ENCODE measurements at places on chromosomes 1 and 21.

- no peak for DNase-seq
These were observed 364.8 kb upstream of the ESRRG start for GRCh38 chr1:217088011-217088410.

DNA sequence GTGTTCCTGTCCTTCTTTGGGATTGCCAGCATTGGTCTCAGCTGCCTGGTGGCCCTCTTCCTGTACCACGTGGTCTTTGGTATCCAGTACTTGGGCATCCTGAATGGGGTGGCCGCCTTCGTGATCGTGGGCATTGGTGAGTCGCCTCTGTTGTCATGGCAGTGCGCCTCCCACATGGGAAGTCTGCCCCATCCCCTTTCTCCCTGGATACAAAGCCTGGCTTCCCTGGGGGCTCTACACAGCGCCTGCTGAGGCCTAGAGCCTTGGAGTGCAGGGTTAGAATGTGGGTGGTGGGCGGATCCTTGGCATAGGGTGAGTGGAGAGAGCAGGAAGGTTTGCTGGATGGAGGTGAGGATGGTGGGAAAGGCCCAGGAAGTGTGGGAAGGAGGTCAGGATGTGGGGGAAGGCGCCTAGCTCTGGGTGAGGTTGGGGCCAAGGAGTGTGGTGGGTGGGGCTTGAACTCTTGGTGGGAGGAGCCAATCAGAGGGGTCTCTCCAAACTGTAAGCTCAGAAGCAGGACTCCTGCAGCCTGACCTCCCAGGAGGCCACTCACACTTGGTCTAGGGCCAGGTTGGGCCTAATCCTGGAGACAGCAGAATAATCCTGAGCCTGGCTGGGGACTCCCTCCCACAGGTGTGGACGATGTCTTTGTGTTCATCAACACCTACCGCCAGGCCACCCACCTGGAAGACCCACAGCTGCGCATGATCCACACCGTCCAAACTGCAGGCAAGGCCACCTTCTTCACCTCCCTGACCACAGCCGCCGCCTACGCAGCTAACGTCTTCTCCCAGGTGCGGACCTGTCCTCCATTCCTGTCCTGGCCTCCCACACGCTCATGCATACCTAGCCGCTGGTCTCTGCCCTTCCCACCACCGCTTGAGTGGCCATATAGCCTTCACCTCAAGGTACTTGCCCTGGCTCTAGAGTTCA, 36.7 kb downstream of the DISP3 start:
- DNase-seq = no peak

GRCh38 chr1:232657426-232658005, 27.6 kb upstream of the SIPA1L2 start:
- no peak for DNase-seq

DNA sequence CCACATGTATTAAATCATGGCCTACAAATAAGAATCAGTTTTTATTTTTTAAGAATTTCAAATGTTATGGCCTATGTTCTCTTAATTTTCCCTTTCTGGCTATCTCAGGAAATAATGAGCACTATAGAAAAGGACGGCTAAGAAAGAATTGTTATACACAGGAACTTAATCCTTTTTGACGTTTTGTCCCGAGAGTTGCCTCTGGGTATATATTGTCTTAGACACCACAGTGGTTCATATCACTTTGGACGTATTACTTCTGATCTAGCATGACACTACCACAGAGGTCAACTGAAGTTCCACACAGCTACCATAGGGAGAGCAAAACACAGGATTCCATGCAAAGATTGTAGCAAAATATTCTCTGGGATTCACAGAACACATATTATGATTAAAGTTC, 307.6 kb downstream of the VAV3 start:
- DNase-seq = no peak

DNA sequence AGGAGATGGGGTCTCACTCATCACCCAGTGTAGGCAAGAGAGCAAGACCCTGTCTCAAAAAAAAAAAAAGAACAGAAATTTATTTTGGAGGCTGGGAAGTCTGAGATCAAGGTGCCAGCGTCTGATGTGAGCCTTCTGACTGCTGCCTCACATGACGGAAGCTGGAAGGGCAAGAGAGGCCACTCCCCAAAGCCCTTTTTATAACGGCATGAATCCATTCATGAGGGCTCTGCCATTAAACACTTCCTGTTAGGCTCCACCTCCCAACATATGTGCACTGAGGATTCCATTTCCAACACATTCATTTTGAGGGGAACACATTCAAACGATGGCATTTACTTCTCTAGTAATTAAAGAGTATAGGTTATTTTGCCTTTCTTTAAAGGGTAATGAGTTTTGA, 50.9 kb upstream of the C1orf198 start:
- no peak for DNase-seq

DNA sequence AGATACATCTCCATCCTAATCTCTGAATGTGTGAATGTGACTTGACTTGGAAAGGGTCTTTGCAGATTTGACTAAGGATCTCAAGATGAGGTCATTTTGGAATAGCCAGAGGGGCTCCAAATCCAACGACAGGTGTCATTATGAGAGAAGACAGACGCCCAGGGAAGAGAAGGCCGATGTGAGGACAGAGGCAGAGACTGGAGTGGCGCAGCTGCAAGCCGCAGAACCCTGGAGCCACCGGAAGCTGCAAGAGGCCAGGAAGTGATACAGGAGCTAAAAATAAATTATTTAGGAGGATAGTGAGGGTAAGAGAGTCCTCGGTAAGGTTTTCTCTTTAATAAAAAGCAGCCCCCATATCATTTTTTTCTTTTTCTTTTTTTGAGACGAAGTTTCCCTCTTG, 9.7 kb upstream of the AADACL4 start:
- DNase-seq = no peak

GRCh38 chr1:243261390-243261789, 5.5 kb downstream of the SDCCAG8 start:
- no peak for DNase-seq

DNA sequence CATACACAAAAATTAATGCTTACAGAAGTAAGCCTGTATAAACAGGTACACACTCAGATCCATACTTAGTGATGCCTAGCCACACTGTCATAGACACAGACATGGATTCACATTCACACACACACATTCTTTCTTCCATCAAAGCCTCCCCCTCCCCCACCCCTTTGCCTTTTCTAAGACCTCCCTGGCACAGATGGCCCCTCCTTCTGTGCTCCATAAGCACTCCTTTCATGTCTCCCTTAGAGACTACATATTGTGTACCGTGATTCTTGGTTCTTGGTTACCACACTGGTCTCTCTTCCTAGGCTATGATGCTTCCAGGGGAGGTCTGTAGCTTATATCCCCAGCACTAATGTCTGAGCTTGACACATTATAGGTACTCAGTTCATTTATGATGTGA, 2.0 kb upstream of the NHLH2 start:
- no peak for DNase-seq

GRCh38 chr1:18635891-18636595, 5.4 kb downstream of the PAX7 start:
- no peak for DNase-seq

DNA sequence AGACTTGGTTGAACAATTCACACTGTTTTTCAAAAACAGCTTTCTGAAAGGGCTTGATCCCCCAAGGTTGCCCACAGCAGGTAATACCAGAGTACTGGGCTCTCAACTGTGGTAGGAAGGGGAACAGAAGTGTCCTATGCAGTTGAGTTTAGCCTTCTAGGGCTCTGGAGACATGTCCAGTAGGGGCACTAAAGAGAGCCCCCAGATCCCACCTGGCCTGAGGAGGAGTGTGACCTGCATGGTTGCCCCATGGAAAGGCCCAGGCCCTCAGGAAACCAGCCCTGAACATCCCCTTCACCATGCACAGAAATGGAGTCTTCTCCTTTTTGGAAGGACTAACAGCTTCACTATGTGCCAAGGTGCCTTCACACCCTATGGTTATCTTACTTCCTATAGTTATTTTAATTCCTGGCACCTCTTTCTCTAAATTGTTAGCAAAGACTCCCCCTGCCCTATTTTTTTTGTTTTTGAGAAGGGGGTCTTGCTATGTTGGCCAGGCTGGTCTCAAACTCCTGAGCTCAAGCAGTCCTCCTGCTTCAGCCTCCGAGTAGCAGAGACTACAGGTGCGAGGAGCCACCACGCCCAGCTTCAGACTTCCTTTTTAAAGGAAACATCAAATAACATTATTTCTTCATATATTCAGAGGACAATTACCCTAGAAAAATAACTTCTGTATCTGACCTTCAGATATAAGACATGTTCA, 16.8 kb upstream of the LSS start:
- DNase-seq = no peak

GRCh38 chr1:45205910-45206721, at the start of gene ZSWIM5:
Gene ZSWIM5 (minus strand): TSS chr1:45206605. CDS start chr1:45206350, 255 bp downstream.
- peak; percentile 77 for DNase-seq

- DNase-seq = no peak
These were observed 46.9 kb downstream of the IL23R start for GRCh38 chr1:67213164-67213563.

DNA sequence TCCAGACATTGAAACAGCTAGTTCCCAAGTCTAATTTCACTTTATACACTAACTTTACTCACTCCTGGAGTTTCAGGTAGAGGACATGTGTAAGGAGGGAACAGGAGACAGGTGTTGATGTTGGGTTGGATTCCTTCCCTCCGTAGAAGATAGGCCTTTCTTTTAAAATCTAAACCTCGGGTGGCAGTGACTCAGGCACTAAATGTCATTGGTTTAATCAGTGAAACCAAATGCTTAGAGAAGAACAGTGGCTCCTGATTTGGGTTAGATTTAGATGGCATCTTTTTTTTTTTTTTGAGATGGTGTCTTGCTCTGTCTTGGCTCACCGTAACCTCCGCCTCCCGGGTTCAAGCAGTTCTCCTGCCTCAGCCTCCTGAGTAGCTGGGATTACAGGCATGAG, 7.2 kb downstream of the CAP1 start:
- DNase-seq = no peak

DNA sequence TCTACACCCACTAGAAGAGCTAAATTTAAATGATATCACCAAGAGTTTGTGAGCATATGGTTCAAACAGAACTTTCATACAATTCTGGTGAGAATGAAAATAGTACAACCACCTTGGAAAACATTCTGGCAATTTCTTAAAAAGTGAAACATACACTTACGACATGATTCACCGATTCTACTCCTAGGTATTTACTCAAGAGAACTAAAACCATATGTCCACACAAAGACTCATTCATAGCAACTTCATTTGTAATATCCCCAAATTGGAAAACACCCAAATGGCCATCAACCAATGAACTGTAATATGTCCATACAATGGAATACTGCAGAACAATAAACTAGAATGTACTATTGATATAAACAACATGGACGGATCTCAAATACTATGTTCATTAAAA, 51.2 kb upstream of the ADAM30 start:
- DNase-seq = no peak

GRCh38 chr1:62237361-62237760, 42.7 kb downstream of the L1TD1 start:
- DNase-seq = no peak

- DNase-seq = no peak
These were observed 2.2 kb downstream of the KISS1 start for GRCh38 chr1:204194080-204194479.

DNA sequence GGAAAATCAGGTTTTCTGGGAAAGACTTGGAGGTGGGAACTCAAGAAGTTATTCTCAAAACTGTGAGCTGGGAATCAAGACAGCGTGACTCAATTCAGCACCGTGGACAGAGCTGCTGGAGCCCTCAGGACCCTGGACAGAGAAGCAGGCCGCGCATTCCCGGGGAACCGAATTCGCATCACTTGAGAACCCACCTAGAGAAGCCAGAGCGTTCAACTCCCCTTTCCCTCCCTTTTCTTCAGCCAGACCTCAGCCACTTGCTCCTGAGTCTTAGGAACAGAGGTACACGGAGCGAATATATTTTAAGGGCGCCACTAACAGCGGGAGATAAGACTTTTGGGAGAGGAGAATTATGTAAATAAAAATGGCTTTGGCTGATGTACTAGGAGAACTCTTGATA, 2.0 kb upstream of the LIN28A start:
- peak; percentile 5 for DNase-seq

- DNase-seq = no peak
These were observed 72.0 kb downstream of the MAN1C1 start for GRCh38 chr1:25688390-25689119.

GRCh38 chr1:242002072-242002471, 3.2 kb upstream of the MAP1LC3C start:
- no peak for DNase-seq

- DNase-seq = no peak
These were observed 2.3 kb upstream of the GADD45A start for GRCh38 chr1:67682659-67683197.

DNA sequence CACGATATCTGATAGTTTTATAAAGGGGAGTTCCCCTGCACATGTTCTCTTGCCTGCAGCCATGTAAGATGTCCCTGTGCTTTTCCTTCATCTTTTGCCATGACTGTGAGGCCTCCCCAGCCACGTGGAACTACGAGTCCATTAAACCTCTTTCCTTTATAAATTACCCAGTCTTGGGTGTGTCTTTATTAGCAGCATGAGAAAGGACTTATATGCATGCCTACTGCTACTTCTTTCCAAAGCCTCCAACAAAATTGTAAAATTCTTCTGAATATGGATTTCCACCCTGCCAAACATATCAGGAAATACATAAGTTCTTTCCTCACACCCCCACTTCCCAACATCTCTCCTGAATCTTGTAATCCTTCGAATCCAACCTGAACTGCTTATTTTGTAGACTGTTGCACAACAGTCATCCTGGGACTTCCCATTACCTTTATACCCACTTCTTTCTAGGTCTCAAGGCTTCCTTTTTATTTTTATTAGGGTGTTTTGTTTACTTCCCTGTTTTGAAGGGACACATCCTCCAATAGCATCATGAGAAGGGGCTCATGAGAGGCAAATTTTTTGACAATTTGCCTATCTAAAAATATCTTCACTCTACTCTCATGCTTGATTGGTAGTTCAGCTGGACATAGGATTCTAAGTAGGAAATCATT, 67.5 kb upstream of the MUTYH start:
- no peak for DNase-seq

GRCh38 chr1:96370757-96371156, 350.8 kb upstream of the PTBP2 start:
- no peak for DNase-seq

DNA sequence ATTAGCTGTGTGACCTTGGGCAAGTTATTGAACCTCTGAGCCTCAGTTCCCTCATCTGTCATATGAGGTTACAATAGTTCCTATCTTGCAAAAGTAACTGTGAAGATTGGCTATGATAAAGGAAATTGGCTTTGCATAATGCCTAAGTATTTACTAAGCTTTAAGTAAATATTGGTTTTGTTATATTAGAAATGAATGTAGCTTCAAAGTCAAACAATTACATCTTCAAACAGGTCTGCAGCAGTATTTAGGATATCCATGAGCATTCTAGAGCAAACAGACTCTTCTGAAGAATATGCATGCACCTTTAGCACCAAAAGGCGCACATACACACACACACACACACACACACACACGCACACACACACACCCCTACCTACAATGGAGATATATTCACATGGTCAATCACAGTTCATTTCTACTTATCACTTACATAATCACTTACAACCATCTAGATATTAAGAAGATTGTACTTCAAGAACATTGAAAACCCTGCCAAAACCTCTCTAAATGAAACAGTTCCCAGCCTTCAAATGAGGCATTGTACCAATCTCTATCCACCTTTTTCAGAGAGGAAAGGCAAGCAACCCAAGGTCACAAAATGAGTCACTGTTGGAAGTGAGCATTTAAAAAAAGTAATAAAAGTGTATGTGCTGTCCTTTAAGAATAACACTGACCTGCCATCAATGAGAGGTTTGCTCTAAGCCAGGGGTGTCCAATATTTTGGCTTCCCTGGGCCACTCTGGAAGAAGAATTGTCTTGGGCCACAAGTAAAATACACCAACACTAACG, 13.4 kb upstream of the FAM43B start:
- DNase-seq = no peak

GRCh38 chr1:228794810-228795209, 59.5 kb downstream of the RHOU start:
- DNase-seq = no peak

GRCh38 chr1:61081686-61082310, 563 bp upstream of the NFIA start:
- no peak for DNase-seq

All from nucleus accumbens (tissue), 56 donors.